ENCODE measurements at places on chromosomes 11 and 22. TPM values are rescaled to one million over a fixed set of nuclear protein-coding genes. Genes with fewer than 3 reads are reported as not detected.
A peak's percentile ranks its signal among the peaks of the same experiment; 100 is the strongest.

MUC6 gene
- polyA plus RNA-seq, result 0.54 TPM

RAB39A gene
- 0.78 TPM for polyA plus RNA-seq

SC5D gene
- polyA plus RNA-seq, result 47.4 TPM

FXYD2 gene
- 3.3 TPM for polyA plus RNA-seq

RAPSN gene
- polyA plus RNA-seq, result 5.1 TPM

GRCh38 chr22:37818409-37819104 lies 4.6 kb upstream of the GALR3 start:
- no peak for DNase-seq

- DNase-seq, result no peak
Measured at GRCh38 chr11:3085052-3085451, 27.8 kb upstream of the CARS1 start.

DNA sequence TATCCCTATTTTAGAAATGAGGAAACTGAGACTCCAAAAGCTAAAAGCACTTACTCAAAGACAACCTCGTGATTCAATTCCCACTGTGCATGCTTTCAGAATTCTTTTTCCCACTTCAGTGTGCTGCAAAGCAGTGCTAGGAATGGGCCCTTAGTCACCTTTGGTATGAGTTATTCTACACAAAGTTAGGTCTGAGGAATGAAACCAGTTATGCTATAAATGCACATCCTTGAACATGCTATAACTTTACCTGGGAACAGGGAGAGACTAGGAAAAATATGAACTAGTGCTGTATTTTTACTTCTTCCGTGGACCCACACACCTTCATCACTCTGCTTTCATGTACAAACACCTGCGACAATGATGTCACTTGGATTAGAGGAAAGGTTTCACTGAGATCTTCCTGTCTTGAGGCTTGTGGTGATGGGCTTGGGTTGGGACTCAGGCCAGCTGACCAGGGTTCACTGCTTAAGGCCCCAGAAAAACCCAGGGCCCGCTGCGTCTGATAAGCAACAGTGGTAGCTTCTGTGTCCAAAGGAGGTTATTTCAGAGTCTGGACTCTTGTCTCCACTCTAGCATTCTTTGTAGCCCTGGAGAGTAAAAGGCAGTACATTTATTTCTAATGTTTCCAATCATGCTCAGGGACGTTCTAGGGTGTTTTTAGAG lies 81.6 kb downstream of the ZC3H12C start:
- DNase-seq, result peak; percentile 15

- DNase-seq, result no peak
Measured at GRCh38 chr11:119622454-119623143, 106.4 kb downstream of the NECTIN1 start.

DNA sequence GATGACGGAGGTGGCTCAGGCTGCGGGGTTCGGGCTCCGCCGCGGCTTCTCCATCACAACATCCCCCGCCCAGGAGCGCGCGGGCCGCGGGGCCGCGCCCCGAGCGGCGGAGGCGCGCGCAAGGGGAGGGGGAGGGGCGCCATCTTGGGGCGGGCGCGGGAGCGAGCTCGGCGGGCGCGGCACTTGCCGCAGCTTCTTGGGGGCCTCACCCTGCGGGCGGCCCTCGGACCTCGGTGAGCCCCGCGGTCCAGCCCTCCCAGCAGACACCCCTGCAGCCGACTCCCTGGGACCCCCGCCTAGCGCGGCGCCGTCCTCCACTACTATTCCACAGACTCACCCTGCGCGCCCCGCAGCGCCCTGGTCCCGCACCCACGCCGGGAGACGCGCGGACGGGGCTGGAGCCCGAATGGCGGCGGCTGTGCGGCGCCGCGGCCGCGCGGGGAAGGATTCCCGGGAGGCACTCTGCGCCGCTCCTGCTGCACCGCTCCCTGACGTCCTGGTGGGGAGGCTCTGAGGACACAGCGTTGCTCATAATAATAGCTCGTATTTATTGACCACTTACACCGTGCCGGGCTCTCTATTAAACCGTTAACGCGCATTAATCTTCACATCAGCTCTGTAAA lies at the start of gene APBB1:
TSS of gene APBB1 (minus strand) at position 86 of the 623 bp plus-strand sequence. CDS start 7,747 bp downstream, outside the sequence.
- DNase-seq, result peak; percentile 77
